Transverse colon (tissue), 4 donors: ENCODE measurements at places on chromosomes 5 and 9. TPM values are rescaled to one million over a fixed set of nuclear protein-coding genes. Genes with fewer than 3 reads are reported as not detected.

Gene LCN15
- total RNA-seq = 6.4 TPM

GRCh38 chr5:115394531-115394930 is 98.1 kb upstream of the CCDC112 start:
- no peaks in the 10 kb centered on the region for H3K4me1 ChIP-seq
- H3K36me3 ChIP-seq = no peaks in the 10 kb centered on the region
- no peak overlapping the region for H3K4me3 ChIP-seq
- no peak overlapping the region for H3K27ac ChIP-seq
- no peaks in the 10 kb centered on the region for H3K27me3 ChIP-seq
- DNase-seq = no peak

GRCh38 chr9:36127652-36128244 is 8.8 kb upstream of the GLIPR2 start:
- no peaks in the 10 kb centered on the region for H3K36me3 ChIP-seq
- peak overlapping the region; percentile 81 for H3K27ac ChIP-seq
- H3K4me1 ChIP-seq = peaks cover 38% of the 10 kb centered on the region

DNA sequence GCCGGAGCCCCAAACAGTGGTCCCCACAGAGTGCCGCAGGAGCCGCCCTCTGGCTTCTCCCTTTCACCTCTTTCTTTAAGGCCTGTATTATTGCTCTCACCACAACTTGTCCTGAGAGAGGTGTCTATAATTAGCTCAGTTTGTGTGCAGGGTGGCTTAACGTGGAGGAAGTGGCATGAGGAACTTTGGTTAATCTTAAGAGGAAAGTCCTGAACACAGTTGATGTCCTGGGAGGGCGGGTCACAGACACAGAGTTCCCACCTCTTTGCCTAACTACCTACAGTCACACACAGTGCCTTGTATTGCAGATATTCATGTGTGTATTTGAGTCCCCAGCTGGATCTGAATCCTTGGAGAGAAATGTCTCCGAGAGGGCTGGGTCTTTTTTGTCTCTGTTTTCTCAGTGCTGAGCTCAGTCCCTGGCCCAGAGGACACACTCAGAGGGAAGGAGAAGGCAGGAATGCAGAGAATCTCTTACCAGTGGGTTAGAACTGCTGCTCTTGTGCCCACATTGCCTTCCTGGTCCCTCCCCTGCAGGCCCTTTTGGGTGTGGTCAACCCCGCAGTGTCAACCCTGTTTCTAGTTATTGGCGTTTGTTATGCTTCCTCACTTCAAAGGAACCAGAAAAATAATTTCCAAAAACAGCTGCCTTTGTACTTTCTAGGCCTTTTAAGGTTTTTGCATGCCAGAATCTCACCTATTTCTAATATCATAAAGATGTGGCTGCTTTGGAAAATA is 392.5 kb downstream of the KDM4C start:
- no peaks in the 10 kb centered on the region for H3K27me3 ChIP-seq
- peak; percentile 56 for DNase-seq
- H3K36me3 ChIP-seq = no peaks in the 10 kb centered on the region
- H3K4me3 ChIP-seq = no peak overlapping the region
- peaks cover 14% of the 10 kb centered on the region for H3K4me1 ChIP-seq

GRCh38 chr5:55672477-55672911 is 39.6 kb downstream of the SLC38A9 start:
- peaks cover 4% of the 10 kb centered on the region for H3K36me3 ChIP-seq
- no peak for DNase-seq
- H3K4me3 ChIP-seq = no peak overlapping the region
- H3K4me1 ChIP-seq = peaks cover 19% of the 10 kb centered on the region
- no peaks in the 10 kb centered on the region for H3K27me3 ChIP-seq
- H3K27ac ChIP-seq = peak overlapping the region; percentile 39
